ENCODE measurements at places on chromosomes 1 and 21.

DNA sequence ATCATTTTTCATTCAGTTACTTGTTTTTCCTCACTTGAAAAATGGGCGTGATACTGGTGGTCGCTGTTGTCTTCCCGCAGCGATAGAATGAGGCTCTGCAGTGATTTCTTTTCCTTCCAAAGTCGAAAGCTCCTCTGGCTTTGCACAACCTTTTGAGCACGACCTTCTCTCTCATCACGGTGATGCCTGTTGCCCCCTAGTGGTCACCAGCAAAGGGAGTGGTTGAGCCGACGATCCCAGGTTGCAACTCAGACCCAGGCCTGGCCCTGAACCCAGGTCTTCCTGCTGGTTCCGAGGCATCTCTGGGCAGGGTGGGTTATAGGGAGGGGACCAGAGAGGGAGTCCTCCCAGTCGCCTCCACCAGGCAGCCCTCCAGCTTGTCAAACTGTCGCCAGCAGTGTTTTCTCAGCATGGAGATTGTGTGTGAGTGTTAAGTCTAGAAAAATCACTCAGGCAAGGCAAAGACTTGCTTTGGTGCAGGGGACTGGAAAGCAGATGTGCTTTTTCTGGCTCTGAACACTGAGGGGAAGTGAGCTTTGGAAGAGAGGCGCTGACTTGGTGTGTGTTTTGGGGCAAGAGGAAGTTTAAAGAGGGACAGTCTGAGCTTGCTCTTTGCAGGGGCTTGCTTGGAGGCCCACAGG is 285.3 kb downstream of the CAMTA1 start:
- peak; percentile 8 for DNase-seq

GRCh38 chr1:39485046-39485803 is 6.2 kb upstream of the BMP8A start:
- DNase-seq, result peak; percentile 53

- DNase-seq, result no peak
Observed at GRCh38 chr21:41852929-41853320, 26.2 kb downstream of the PRDM15 start.

DNA sequence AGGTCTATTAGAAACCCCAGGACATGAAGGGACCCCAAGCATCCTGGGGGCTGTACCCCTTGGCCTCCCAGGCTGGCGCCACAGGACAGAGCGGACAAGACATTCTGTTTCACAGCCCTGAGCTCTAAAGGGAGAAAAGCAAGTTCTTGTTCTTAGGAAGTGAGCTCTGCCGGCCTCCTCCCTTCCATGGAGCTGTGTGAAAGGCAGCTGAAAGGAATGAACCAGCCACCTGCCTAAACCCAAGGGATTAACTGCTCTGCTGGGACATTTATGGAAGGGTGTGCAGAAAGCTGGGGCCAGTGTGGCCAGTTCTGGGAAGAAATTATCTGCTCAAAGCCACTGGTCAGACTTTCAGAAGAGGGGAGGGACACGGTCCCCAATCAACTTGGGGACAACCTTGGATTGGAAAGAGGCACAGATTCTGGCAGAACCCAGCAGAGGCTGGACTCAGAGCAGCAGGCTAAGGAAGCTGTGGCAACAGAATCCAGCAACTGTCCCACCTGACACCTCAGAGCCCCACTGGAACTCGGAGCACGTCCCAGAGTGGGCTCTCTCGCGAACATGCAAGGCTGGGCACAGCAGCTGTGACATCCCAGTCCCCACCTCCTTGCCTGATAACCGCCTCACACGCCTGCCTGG is 2.1 kb downstream of the KLHL21 start:
- no peak for DNase-seq

GRCh38 chr1:94061513-94062443 is 59.2 kb downstream of the ABCA4 start:
- peak; percentile 40 for DNase-seq

GRCh38 chr1:54070171-54070837 is 16.9 kb downstream of the TCEANC2 start:
- no peak for DNase-seq

DNA sequence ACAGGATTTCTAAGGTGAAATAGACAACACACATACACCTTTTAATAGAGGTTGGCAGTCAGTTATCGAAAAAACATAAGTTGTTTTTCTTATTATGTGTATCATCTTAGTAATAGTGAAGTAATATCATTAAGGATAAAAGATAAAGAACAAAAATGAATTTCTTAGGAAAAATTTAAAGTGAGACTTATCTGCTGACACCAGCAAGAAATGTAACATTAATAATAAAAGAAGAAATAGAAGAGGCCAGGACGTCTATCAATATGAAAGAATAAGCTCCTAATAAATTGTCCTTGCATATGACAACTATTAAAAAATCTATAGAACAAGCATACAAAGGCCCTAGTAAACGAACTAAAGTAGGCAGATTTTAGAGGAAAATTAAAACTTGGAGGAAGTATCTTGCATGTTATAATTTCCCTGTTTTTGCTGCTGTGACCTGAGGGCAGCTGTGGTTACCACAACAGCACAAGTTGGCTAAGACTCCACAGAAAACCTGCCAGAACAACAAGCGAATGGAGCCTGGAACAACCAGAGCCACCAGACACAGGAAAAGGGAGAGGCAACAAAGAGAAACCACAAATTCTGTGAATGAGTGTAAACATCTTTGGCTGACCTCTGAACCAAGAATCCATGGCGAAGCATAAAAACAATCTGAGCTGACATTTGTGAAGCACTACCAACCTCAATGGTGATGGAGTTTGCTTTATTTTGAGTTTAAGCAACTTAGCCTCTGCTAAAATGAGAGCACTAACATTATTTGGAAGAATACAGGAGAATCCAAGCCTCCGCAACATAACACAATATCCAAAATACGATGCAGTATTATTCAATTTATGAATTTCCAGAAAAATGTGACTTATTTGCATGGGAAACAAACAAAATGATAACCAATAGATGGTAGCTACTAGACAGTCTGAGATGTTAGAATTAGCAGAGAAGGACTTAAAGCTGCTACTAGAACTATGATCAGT is 207.5 kb downstream of the KCNT2 start:
- no peak for DNase-seq

DNA sequence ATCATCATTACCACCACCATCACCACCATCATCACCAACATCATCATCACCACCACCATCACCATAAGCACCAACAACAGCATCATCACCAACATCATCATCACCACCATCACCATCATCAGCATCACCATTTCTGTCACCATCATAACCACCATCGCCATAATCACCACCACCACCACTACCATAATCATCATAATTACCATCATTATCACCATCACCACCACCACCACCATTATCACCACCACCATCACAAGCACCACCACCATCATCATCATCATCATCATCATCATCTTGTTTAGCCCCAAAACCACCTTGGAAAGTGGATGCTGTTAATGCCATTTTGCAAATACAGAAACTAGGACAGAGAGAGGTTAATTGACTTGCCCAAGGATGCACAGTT is 22.5 kb downstream of the CAMK2N1 start:
- DNase-seq, result no peak

GRCh38 chr1:44511769-44512168 is 106.7 kb downstream of the RNF220 start:
- no peak for DNase-seq

DNA sequence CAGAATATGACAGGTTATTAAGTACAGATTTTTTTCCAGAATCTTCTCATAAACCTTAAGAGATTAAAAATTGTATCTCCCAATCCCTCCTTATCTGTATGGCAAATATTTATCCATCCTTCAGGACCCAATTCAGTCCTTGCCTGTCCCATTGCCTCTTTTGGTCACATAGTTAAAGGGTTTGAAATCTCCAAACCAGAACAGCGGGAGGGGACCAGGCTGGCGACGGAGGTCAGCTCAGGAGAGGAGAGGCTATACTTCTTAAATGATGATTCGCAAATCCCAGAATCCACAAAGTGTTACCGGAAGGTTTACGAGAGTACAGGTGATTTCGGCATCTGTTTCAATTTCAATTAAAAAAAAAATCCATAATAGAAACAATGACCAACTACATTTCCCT is 572.7 kb downstream of the SMYD3 start:
- no peak for DNase-seq

DNA sequence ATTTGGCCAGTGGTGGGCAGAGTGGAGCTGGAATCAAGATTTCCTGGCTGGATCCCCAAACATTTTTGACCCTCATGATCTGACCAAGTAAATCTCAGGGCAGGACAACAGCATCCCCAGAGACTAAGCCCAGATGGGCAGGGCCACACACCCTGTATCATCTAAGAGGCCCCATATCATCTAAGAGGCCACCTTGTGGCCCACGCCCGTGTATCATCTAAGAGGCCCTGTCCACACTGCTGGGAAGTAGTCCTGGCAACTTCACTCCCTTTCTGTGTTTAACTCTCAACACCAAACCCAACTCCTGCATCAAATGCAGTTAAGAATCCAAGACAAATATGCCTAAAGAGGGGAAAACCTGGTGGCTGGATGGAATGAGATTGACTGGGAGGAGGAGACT is 81.6 kb upstream of the SSX2IP start:
- no peak for DNase-seq

- peak; percentile 24 for DNase-seq
Observed at GRCh38 chr1:197327776-197328364, 59.8 kb downstream of the CRB1 start.

DNA sequence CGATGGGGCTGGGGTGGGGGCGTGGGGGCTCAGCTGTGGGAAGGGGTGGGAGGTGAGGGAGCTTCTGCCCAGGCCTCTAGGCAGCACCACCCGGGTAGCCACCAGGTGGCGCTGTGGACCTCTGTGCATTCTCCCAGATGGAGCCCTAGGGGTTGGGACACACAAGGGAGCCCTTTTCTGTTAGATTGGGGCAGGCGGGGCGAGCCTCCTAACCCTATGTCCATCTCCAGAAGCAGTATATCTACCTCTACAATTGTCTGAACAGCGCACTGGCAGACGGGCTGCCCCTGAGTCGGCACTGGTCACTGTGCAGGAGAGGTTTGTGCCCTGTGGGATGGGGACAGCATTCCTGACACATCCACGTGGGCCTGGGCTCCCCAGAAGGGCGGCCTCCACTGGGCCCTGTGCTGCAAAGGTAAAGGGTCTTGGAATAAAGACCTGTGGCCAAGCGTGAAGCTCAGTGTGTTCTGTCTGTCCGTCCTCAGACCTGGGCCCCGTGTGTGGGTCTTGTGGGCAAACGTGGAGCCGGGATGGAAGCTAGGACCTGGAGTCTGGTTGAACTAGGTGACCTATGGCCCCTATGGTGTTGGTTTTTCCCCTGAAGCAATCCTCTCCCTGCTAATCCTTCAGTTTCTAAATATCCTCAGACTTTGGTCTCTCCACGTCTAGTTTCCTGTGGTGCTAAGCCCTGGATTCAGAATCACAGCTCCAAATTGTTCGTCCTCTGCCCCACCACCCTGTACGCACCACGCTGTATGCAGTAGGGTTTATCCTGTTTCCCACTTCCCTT is 4.4 kb upstream of the LGR6 start:
- DNase-seq, result no peak

DNA sequence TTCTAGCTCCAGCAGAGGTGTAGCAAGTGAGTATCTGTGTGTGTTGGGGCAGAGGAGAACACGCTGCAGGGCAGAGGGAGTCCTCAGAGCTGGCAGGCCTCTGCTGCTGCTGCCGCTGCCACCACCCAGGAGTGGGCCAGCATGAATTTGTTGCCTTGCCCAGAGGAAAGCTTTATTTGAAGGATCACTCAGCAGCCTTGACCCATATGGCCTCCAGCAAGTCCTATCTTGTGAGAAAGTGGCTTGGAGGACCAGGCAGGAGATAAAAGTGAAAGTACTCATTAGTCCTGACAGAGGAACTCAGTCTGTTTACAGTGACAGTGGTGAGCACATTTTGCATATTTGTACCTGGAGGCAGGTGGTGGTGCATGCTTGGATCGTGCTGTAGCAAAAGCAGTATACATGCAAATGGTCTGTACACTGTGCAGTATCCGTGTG is 3.1 kb downstream of the TRAF5 start:
- no peak for DNase-seq

DNA sequence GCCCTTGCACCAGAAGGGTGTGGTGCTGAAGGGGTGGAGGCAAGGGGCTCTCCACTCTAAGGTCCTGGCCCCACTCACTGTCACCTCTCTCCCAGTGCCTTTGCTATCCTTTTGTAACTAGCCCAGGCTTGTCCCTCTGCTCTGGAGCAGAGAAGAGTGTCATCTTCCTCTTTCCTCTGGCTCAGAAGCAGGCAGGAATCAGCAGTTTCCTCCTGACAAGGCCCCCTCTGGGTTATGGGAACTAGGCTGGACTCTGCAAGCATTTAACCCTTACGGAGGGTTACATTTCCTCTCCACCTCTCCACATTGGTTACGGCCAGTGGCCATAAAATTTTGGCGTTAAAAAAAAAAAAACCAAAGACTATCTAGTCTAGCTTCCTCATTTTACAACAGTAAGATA is 30.4 kb downstream of the PLXNA2 start:
- no peak for DNase-seq

DNA sequence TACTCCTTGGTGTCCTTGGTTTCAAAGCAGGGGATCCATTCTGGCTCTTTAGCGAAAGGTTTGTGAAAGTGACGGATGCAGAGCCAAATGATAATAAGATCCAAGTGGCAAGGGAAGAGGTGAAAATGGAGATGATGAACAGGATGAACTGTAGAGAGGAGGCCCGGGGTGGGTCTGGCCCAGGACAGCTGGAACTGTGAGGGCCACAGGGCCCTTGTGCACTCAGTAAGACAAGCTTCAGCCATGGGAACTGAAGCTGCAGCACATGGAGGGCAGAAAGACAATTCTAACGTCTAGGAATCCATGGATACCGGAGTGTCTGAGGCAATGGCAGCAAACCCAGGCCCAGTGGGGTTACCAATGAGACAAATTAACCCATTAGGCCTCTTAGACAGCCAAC is 4.8 kb downstream of the KCNA2 start:
- DNase-seq, result no peak
